ENCODE measurements at places on chromosomes 1 and 21.

DNA sequence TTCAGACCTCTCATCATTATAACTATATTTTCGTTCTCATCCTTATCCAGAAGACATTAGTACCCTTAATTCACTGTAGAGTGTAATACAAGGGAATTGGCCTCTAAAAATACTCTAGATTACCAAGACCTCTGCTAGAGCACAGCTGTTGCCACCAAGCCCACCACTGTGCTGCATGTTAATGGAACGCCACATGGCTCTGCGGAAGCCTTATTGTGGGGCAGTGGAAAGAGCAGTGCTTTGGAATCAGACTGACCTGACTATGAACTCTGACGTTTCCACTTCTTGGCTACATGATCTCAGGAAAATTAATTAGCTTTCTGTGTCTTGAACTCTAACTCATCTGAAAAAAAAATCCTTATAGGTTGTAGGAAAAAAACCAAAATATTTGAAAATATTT is 222.1 kb downstream of the LMX1A start:
- no peak for DNase-seq

DNA sequence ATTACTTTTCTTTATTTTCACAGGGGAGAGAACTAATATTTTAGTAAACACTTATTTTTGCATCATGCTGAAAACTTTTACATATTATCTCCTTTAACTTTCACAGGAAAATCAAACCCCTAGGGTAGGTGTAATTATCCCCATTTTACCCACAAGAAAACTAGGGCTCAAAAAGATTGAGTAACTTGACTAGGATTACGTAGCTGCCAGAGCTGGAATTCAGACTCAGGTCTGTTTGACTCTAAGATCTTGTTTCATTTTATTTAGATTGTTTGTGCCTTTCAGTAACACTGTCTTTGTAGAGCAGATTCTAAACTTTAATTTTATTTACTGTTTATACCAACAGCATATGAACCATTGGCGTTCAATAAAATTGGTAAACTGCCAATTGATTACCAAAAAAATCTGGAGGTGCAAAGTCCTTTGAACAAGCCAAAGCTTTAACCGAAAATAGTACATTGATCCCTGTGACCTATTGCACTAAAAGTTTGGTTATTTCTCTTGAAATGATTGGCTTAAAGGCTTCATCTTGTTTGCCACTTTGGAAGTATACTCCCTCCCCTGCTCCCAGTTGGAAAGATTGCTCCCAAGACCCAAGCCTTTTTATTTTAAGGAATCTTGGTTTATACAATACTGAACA is 71.0 kb upstream of the WDR26 start:
- DNase-seq: no peak

DNA sequence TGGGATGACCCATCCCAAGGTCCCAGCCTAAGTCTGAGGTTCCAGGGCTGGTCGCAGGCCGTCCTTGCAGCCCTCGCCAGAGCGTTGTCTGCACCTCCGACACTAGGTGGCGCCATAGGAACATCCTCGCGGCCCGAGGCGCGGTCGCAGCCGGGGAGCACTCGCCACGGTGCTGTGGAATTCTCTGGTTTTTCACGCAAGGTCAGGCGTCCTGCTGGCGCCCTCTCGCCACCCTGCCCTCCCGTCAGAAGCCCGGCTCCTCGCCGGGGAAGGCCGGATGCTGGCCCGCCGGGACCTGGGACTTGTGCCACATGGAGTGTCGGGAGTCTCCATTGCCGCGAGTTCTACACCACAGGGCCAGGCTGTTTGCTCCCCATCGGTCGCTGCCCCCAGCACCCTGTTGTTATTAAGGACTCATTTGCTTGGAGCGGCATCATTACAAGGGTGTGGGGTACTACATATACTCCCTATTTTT is 196.8 kb upstream of the LMO4 start:
- DNase-seq: peak; percentile 69

- DNase-seq: no peak
Measured at GRCh38 chr1:47725511-47725991, 271.6 kb downstream of the TRABD2B start.

DNA sequence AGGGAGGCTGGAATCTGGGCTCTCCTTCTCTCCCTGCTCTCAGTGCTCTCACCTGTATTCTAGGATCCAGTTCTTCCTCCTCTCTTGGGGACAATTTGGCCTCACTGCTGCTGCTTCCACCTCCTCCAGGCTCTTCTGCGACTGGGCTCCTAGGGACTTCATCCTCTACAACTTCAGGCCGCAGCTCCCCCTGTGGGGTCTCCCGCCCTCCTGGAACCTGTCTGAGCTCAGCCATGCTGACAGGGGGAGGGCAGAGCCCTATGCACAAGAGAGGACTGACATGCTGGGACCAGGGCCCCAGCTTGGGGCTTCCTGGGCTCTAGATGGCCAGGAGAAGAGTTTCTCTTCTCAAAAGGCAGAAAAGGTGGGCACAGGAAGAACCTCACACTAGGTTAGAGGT is 1.0 kb downstream of the SH3BP5L start:
- DNase-seq: no peak

GRCh38 chr1:198125995-198126735 is 30.6 kb upstream of the NEK7 start:
- no peak for DNase-seq

DNA sequence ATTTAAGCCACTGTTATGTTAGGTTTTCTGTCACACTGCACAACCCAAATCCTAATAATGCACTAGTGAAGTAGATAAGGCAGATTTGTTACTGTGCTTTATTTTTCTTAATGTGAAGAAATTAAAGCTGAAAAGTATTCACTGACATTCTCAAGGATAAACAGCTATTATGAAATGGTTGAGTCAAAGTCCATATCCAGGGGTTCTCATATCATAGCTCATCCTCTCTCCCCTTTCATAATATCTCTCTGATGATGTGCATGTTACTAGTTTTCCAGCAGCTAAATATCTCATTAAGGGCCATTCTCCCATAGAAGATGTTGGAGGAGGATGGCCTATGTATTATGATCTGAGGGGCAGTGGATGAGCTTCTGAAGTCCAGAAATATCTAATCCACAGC is 53.6 kb upstream of the CCDC190 start:
- no peak for DNase-seq

- DNase-seq: no peak
Measured at GRCh38 chr1:77832901-77833300, 53.5 kb downstream of the MIGA1 start.

DNA sequence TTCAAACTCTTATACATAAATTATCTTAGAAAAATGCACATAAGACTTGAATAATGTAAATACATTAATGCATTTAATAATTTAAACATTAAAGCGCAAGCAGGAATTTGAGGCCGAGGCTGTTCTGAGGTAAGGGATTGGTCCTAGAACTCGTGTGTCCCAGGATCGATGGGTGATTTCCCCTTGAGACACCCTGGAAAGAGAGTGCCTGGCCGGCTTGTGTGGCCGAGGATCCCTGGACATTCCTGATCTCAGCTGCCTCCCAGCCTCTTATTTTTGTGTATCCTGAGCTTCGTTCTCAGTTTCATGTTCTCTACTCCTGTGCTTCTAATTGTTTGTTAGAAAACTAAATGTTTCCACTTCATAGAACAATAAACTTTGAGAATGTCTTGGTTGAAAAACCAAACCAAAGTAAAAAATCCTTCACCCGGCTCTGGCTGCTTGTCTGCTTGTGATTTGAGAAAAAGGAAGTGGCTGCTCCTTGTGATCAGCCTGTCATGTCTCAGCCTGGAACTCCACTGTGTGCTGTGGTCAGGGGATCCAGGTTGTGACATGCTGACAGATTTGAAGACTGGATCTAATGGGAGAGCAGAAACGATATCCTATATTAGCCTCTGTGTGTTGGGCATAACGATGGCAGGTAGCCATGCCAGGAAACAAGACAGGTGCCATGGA is 40.7 kb downstream of the PEX14 start:
- no peak for DNase-seq

DNA sequence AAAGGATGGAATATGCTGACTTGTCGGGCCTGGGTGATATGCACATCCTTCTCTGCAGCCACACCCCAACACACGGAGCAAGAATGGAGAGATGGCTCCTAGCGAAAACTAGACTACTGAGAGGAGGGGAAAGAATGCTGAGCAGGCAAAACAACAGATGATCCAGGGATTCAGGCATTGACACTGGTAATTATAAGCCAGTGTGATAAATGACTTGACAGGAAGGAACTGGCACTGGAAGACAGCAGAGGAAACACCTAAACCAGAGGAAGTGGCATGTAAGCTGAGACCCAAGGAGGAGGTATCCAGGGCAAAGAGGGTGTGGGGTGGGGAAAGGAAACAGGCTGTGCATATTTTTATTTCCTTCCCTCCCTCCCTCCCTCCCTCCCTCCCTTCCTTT is 31.7 kb upstream of the KHDRBS1 start:
- DNase-seq: peak; percentile 27
